Cardiac atrium fibroblast (primary cell): ENCODE measurements at places on chromosomes 2 and 18. TPM values are rescaled to one million over a fixed set of nuclear protein-coding genes. Genes with fewer than 3 reads are reported as not detected.

CEBPZOS gene
- total RNA-seq = 15.2 and 20.4 TPM in 2 replicates

MC4R gene
- total RNA-seq = not detected in 2 replicates

G6PC2 gene
- not detected in 2 replicates for total RNA-seq

SLC4A3 gene
- 6.2 and 6.3 TPM in 2 replicates for total RNA-seq

GLI2 gene
- total RNA-seq = 4.7 and 6.6 TPM in 2 replicates

PSMA8 gene
- not detected in 2 replicates for total RNA-seq

PDE11A gene
- total RNA-seq = not detected in 2 replicates

CFC1 gene
- not detected in 2 replicates for total RNA-seq

PTPN18 gene
- total RNA-seq = 15.3 and 18.0 TPM in 2 replicates

SH3RF3 gene
- 8.4 and 9.6 TPM in 2 replicates for total RNA-seq

IL36RN gene
- not detected in 2 replicates for total RNA-seq

PPP1CB gene
- total RNA-seq = 54.0 and 88.9 TPM in 2 replicates

ATP6V1C2 gene
- not detected in 2 replicates for total RNA-seq

METAP1D gene
- total RNA-seq = 1.8 and 7.6 TPM in 2 replicates
